ENCODE measurements at places on chromosomes 13 and 19.

DNA sequence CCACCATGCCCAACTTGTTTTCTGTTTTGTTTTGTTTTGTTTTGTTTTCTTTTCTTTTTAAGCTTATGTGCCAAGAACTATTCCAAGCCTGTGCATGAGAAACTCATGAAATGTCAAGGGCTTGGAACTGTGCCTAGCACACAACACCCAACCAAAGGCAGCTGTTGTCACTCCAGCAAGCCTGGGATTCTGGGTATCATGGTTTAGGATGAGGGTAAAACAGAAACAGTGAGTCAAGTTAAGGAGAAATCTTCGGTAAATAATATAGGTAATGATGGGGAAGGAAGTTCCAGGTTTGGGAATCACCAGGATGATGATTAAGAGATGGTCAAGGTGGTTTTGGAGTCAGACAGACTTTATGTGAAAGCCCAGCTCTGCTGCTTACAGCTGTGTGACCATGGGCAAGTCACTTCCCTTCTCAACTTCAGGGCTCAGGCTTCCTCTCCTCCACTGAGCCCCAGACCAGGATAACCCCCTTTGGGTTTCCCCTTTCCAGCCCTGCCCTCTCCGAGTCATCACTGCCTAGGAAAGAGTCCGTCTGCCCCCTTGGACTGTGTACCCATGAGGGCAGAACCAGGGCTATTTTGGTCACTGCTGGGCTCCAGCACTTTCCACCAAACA lies 5.0 kb downstream of the PVR start:
- DNase-seq: no peak

DNA sequence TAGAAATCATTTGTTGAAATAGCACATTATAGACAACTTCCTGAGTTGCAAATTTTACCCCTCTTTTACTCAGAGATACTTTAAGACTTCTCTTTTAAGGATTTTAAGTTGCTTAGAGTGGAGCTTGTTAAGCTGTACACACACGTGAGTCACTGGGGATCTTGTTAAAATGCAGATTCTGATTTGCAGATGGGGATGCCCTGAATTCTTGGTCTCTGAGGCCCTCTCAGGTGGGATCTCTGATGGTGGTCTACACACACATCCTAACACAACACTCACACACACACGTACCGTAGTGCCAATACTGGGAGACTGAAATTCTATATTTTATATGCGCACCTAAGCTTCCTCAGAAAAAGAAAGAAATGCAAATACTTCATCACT lies 788.3 kb downstream of the UQCRFS1 start:
- DNase-seq: no peak

GRCh38 chr13:105276571-105276970 lies 1258.9 kb downstream of the EFNB2 start:
- DNase-seq: no peak

DNA sequence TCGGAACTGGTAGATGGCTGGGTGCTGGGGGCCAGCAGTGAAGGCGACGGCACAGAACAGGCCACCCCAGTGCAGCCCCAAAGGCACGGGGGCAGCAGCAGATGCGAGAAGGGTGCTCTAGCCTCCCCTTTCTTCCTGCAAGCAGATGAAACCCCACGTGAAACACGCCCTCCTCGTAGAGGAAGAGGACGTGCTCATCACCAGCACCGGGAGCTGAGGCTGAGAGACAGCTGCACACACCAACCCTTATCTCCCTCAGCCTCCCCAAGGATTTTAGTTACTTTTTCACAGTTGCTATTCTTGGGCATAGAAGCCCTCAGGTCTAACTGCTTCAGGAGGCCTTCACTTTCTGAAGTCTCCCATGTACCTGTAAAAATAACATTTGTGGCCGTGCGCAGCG lies 11.9 kb downstream of the ZNF787 start:
- no peak for DNase-seq

DNA sequence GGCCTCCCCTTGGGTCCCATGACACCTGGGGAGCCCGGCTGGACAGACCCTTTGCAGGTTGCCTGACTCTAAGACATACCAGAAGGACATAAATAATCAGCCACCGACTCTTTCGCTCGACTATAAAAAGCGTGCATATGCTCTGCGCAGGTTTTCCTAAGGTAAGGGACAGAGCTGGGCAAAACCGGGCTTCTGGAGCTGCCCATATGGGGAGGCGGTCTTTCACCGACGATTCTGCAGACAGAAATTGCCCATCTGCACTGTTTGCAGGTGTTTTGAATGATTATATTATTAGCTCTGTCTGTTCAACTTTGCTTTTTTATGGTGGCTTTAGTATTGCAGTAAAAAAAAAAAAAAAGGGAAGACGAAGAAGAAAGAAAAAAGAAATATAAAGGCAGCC lies 347.2 kb downstream of the TSHZ3 start:
- DNase-seq: no peak

GRCh38 chr13:24008679-24009078 lies 111.4 kb upstream of the C1QTNF9B start:
- no peak for DNase-seq
